ENCODE measurements at places on chromosomes 1 and 21.

DNA sequence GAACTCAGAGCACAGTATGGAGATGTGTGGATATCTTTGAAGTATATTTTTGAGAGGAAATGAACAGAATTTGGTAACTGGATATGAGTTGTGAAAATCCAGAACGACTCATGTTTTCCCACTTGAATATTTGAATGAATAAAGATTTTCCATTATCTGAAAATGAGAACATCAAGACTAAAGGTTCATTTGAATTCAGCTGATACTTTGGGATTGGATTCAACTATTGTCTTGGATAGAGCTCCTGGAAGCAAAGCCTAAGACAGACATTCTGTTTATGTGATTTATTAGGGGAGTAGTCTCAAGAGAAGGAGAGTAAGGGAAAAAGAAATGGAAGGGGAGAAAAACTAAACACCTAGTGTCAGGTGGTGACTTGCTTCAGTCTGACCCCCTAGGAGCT lies 256.0 kb upstream of the LYPLAL1 start:
- DNase-seq, result no peak

GRCh38 chr21:14877581-14878228 lies 187.1 kb downstream of the NRIP1 start:
- DNase-seq, result no peak

DNA sequence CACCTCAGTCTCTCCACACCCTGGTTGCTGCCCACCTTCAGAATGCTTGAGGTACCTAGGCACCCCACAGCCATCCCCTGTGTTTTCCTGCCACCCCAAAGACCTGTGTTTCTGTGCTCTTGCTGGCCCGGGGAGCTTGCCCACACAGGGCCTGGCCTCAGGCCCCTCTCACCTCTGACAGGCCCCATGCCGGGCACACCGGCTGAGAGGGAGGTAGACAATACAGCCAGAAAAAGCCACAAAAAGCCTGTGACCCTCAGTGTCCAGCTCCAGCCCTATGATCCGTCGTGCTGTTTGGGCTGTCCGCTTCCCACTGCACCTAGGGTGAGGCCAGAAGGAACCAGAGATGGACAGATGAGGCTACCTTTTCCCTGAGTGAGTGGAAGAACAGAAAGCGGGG lies 11.4 kb downstream of the SEMA6C start:
- DNase-seq, result no peak

GRCh38 chr1:89989799-89990198 lies 5.1 kb upstream of the ZNF326 start:
- DNase-seq, result no peak

GRCh38 chr1:81471255-81471654 lies 329.5 kb upstream of the ADGRL2 start:
- no peak for DNase-seq

DNA sequence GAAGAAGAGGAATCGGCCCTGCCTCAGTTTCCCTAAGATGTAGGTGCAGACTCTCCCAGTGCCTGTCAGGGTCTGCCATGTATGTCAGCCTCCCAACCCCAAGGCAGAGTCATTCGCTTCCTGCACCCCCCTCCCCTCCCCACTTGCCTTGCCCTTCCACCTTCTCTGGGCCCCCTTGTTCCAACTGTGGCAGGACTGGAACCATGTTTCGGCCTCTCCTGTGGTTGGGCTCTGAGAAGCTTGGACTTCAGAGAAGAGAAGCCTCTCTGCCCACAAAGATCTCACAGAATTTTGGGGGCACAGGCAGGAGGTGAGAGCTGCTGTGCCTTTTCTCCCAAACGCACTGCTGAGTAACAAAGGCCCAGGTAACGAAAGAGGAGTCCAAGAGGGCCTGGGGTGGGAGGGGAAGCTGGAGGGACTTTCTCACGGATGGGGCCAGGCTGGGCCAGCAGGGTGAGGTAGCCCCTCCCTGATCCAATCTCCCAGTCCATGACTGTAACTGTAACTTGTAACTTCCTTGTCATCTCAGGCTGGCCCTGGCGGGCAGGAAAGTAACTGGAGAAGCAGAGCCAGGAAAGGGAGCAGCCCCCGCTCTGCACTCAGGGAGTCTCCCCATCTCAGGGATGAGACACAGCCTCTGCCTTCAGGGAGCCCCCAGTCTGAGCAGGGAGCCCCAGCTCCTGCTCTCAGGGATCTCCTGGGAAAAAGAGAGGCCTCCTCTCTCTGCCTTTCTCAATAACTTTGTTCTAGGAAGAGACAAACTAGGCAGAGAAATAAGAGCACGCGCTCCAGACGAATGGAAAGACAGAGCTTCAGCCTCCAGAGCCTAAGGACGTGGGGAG lies 11.3 kb downstream of the CRABP2 start:
- DNase-seq, result no peak

DNA sequence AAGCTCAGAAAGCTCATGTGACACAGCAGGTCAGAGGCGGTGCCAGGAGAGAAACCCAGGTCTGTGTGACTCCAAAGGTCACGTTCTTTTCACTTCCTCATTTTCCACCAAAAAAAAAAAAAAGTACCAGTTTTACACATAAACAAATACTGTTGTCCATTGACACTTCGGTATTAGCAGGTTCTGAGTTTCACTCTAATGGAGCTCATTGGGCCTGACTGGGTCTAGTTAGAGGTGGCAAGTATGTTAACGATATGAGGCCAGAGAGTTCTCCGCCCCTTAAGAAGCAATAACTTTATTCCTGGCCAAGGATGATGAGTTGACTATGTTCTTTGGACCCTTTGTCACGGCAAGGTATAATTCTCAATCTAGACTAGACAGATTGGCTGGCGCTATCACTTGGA lies 30.0 kb upstream of the SDE2 start:
- peak; percentile 65 for DNase-seq

DNA sequence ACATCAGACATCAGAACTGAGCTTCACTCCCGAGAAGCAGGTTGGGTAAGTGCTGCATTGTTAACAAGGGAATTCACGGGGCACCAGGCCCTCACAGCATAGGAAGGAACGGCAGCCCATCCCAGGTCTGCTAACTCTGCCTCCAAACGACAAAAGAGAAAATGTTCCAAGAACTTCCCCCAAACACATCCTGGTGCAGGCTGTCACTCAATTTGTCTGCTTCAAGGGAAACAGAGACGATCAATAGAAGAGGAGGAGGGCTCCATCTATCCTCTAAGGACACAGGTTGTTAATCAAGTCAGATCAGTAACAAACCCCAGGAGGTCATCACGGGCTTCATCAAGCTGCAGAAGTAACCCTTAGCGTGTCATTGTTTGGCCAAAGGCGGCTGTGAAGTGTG lies 3.5 kb upstream of the TSPEAR start:
- DNase-seq, result no peak

- no peak for DNase-seq
These were observed 1327.9 kb downstream of the BRINP3 start for GRCh38 chr1:189149547-189150375.

Data from GF-D8 (cell line).